Kidney (tissue), 22 donors: ENCODE measurements at places on chromosomes 7 and 10. TPM values are rescaled to one million over a fixed set of nuclear protein-coding genes. Genes with fewer than 3 reads are reported as not detected.
A peak's percentile ranks its signal among the peaks of the same experiment; 100 is the strongest.

DNA sequence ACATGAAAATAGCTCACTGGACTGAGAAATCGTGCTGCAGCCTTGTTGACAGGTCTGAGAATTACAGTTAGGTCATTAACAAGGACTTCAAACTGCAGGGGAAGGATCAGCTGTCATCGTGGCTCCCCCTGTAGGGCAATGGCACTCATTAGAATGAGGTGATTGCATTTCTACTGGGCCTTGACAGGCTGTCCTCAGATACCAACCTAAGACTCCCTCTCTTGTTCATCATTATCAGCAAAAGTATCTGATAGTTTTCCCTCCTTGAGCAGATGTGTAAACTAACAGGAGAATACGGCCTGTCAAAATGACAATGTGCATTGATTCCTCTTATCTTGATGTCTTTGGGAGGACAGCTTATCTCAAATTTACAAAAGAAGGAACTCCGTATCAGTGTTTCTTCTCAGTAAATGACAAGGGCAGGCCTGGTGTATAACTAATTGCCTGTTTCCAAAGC, 648.5 kb upstream of the LRRN3 start:
- DNase-seq, result peak; percentile 71

DNA sequence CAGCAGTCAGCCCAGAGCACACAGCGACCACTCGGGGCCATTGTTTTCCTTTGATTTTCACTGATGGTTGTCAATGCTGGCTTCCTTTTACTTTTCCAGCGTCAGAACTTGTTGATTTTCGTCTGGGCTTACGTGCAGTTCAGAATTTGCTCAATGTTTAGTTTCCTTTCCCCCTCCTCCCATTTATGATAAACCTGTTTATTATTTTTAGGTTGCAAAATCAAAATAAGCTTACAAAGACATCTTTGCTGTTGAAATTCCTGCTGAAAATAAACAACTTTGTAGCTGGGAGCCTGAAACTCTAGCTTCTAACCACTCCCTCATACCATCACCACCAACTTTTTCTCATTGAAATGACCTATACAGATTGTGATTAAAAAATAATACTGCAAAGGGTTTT, 83.1 kb upstream of the LYZL1 start:
- no peak for DNase-seq

DNA sequence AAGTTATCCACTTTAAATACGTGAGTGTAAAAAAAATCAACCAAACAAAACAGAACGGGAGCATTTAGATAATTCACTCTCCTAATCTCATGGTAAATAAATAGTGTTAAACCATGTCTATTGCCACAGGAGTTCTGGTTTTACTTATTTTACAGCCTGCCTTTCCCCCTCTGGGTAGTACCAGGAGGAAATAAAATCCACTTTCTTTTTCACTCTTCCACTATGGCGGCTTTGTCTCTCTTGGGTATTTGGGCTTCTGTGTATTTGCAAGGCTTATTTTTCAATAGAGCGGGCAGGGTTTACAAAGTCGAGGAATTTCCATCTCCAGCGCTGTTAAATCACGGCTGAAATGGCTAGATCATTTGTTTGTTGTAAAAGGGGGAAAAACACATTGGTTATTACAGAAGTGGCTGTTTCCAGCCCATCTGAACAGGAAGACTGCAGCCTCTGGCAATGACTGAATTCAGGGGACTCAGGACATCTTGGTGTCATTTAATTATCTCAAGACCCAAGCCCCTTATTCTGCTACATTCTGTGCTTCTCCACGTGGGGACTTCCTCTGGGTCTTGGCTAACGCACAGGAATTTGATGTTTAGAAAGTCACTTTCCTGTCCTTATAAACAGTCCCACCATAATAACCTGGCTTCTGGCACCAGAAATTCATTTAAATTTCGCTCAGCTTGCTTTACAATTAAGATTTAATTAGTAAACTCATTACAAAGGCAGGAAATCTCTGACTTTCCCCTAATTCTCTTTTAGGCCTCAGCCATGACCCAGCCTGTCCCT, 323.9 kb downstream of the GATA3 start:
- no peak for DNase-seq

- no peak for DNase-seq
These were observed 102.0 kb downstream of the GRK5 start for GRCh38 chr10:119309423-119309770.

LRIT1 gene
- total RNA-seq, result not detected

C10orf62 gene
- total RNA-seq, result 1.6 TPM
